SW480 (cell line): ENCODE measurements at places on chromosomes 11 and 22.
A peak's percentile ranks its signal among the peaks of the same experiment; 100 is the strongest.

DNA sequence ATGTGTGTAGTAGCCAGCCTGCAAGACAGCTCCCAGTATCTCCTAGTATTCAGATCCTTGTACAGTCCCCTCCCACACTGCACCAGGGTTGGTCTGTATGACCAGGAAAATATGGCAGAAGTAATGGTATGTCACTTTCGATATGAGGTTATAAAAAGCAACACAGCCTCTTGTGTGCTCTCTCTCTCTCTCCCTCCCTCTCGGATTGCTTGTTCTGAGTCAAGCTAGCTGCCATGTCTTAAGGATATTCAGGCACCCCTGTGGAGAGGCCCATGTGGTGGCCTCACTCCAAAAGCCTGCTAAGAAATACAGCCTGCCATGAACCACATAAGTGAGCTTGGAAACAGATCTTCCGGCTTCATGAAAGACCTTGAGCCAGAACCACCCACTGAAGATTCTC lies 25.4 kb downstream of the FXYD6 start:
- no peak for DNase-seq

GRCh38 chr11:125410091-125410490 lies 86.0 kb downstream of the FEZ1 start:
- no peak for DNase-seq

- DNase-seq, result no peak
Measured at GRCh38 chr11:122922893-122923292, 40.3 kb downstream of the JHY start.

DNA sequence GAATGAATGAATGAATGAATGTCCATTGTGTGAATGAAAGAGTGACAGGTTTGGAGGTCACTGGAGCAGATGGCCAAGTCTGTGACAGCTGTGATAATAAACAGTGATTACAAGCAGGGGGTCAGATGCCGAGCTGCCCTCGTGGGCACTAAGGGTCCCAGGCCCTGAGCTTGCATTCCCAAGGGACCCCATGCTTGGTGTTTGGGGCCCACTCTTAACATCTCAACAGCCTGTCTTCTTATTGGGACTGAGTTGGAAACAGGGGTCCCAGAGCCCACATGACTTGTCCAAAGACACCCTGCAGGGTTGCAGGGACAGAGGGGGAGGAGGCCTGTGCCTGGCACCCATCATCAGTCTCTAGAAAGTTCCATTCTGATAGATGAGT lies 12.0 kb upstream of the ANO1 start:
- no peak for DNase-seq

DNA sequence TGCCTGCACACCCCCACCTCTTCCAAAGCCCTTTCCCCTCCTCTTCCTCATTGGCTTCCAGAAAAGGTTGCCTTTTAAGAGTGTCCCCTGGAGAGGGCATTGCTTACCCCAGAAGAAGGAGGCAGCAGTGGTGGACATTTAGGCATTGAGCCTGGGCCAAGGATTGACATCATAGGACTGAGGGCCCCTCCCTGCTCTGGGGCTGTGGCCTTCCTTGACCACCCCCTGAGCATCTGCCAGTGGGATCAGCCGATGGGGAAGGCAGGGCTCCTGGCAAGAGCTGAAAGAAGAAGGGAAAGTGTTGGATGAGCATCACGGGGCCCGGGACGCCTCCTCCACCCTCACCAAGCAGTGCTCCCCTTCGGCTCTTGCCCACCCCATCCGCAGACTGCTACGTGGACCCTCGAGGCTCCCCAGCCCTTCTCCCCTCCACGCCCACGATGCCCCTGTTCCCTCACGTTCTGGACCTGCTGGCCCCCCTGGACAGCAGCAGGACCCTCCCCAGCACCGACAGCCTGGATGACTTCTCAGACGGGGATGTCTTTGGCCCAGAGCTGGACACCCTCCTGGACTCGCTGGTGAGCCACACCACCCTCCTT lies 37.4 kb downstream of the ZC3H7B start:
- DNase-seq, result no peak

DNA sequence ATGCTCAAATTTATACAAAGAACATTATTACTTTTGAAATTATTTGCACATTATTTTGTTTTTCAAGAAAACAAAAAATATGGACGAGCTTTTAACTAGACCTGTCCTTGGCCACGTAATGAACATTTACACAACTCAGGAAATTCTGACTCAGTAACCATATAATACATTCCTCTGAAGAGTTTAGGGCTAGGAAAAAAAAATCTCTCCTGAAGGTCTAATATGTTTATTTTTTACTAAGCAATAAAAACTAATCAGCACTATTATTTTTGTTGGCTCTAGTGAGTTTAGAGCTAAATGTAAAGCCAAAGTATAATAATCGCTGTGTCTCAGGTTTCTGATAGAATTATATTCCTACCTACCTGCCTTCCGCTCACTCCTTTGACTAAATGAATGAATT lies 187.5 kb downstream of the SWAP70 start:
- no peak for DNase-seq

DNA sequence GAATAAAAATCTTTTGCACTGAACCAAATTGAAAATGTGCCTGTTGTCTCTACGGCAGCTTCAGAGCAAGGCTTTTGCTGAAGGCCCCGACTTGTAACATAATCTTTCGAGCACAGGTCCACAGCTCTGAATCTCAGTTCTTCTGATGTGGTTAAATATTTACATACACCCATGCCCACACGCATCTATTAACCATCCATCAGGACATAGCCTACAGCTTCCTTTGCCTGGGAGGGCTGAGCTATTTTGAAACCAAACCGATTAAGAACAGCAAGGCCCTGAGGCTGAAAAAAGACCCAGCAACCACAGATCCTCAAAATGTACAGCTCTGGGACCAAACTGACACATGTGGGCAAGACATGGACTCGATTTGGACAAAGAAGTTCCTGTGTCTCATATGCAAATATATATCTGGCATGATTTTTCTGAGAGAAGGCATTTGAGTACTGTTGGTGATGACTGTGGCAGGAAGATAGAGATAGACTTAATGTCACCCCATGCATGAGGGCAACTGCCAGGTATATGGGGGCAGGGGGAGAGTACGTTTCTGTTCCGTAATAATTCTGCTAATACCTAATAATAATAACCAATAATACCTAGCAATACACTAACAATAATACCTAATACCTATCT lies 322.7 kb upstream of the PLET1 start:
- DNase-seq, result peak; percentile 92

GRCh38 chr11:72576243-72576595 lies 98.0 kb downstream of the PDE2A start:
- DNase-seq, result no peak

DNA sequence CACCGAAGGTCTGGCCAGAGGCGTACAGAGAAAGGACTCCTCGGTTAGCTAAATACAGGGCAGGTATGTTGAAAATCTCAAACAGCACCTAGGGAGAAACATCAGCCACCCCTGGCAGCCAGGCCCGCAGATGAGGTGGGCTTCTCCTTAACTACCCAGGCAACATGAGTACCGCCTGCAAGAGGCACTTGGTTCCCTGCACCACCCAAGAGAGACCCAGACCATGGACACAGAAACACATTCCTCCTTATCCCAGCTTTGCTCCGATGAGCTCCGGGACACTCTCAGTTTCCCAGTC lies 53.0 kb downstream of the DHCR7 start:
- no peak for DNase-seq

DNA sequence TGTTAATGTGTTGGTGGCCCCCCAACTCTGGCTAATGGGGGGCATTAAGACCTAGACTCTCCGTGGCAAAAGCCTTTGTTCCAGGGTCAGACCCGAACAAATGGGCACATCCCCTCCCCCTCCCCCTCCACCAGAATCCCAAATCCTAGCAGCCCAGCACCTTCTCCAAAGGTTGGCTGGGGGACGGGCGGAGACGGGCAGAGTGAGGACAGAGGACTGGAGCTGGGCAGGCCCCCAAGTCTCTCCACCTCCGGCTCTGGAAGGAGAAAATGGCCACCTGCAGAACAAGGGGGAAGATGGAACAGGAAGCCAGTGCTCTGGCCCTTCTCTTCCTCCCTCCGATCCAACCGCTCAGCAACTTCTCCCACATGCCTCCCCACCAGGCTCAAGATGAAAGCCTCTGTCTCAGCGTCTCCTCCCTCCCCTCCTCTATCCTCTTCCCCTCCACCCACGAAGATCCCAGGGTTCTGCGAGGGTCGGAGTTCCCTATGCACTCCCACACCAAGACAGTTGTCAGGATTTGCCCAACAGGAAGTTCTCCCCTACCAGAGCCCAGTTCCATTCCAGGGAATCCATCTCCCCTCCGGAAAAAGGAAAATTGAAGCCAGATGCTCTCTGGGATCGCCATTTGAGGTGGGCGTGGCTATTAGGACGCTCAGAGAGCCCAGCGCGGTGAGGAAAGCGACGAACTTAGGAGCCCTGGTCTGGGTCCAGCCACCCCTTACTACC lies 20.1 kb downstream of the ADA2 start:
- DNase-seq, result no peak

- DNase-seq, result no peak
Measured at GRCh38 chr11:116357784-116358544, 414.8 kb downstream of the BUD13 start.

GRCh38 chr11:34968862-34969261 lies 52.4 kb downstream of the PDHX start:
- no peak for DNase-seq
